Upper lobe of left lung (tissue), 6 donors: ENCODE measurements at places on chromosomes 16 and 17. TPM values are rescaled to one million over a fixed set of nuclear protein-coding genes. Genes with fewer than 3 reads are reported as not detected.

The ATAD5 gene
- 2.9 TPM for total RNA-seq

The MEIOB gene
- not detected for total RNA-seq

- H3K27me3 ChIP-seq, result no peaks in the 10 kb centered on the region
- no peak overlapping the region for H3K4me3 ChIP-seq
- no peaks in the 10 kb centered on the region for H3K36me3 ChIP-seq
- no peak for DNase-seq
These were observed 3.1 kb upstream of the DNAJA2 start for GRCh38 chr16:46976550-46976949.

The TBC1D3I gene
- total RNA-seq, result not detected

GRCh38 chr17:69592692-69593350 lies 178.3 kb downstream of the MAP2K6 start:
- no peaks in the 10 kb centered on the region for H3K36me3 ChIP-seq
- no peak overlapping the region for H3K27ac ChIP-seq
- H3K4me1 ChIP-seq, result peaks cover 8% of the 10 kb centered on the region
- no peaks in the 10 kb centered on the region for H3K27me3 ChIP-seq

The MYO15A gene
- 2.0 TPM for total RNA-seq

DNA sequence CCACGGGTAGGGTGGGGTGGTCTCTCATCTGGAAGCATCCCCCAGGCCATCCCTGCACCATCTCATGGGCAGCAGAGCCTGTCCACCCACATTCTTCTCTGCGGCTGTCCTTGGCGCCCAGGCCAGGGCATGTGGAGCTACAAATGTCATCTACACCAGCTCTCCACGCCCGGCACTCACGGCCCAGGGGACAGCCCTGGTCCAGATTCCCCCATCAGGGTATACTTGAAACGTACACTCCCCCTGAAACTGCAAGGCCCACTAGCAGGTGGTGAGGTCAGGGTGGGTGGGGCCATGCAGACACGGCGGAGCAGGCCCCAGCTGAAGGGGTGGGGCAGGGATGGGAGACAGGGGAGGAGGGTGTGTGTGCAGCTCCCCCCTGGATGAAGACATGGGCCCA lies 3.2 kb upstream of the SOX8 start:
- peak; percentile 58 for DNase-seq
- no peak overlapping the region for H3K4me3 ChIP-seq
- H3K4me1 ChIP-seq, result peaks cover 29% of the 10 kb centered on the region

GRCh38 chr17:82216301-82217119 lies 3.9 kb upstream of the CCDC57 start:
- peaks cover 46% of the 10 kb centered on the region for H3K4me1 ChIP-seq
- H3K27ac ChIP-seq, result peak overlapping the region; percentile 97
- H3K4me3 ChIP-seq, result no peak overlapping the region
- no peaks in the 10 kb centered on the region for H3K27me3 ChIP-seq
- no peaks in the 10 kb centered on the region for H3K36me3 ChIP-seq

DNA sequence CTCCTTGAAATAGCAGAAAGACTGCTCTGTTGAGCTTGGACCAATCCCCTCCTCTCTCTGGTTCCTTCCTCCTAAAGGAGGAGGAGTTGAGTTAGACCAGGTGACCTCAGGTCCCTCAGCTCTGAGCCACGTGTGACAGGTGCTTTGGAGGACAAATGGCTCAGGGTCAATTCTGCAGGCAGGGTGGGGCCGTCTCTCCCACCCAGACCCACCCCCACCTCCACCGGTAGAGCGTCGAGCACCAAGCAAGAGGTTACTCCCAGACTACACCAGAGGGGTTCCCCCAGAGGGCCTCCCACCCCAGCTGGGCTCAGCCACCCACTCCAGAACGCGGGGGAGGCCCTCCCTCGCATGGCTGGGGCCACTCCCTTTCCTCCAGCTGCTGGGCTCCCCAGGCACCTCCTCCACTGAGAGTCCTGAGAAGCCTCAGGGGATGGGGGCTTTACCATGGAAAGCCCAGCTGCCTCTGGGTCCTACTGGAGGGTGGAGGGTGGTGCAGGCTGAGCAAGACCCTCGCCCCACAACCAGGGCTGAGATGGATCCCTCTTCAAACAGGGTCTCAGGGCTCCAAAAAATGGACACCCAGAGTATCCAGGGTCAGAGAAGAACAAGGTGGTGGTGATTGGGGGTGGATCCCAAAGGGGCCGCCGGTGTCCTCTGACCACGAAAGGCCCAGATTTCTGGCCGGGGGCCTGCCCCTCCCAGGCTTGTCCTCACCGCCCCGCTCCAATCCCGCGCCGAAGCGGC lies 7.6 kb downstream of the MYO1C start:
- peaks cover 45% of the 10 kb centered on the region for H3K4me1 ChIP-seq
- H3K27ac ChIP-seq, result peak overlapping the region; percentile 91
- no peaks in the 10 kb centered on the region for H3K27me3 ChIP-seq
- H3K4me3 ChIP-seq, result peak overlapping the region; percentile 84
- peaks cover 13% of the 10 kb centered on the region for H3K36me3 ChIP-seq
- peak; percentile 81 for DNase-seq

DNA sequence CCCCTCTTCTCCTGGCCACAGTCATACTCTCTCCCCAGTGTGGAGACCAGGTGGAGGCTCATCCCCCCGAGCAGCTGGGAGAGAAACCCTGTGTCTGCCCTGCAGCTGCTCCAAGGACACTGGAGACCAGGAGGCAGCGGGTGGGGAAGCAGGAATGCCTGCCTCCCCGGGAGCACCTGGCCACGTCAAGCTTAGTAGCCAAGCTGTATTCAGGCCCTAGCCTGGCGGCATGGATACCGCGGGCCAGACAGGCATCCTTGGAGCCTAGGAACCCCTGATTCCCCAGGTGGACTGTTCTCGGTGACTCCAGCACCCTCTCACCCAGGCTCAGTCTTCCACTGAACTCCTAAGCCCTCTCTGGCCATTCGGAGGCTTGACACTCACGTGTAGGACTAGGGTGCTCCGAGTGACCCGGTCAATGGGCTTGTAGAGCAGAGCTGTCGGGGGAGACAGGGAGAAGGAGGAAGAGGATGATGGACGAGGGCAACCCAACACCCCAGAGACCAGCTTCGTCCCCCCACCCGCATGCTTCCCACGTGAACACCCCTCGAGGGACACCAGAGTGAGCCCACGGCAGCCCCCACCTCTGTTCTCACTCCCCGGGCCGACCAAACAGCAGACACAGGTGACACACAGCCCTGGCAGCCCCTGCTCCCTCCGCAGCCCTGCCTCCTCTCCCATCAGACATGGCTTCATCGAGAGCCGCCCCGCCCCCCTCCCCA lies 76.5 kb downstream of the TIMM22 start:
- H3K4me1 ChIP-seq, result no peaks in the 10 kb centered on the region
- no peaks in the 10 kb centered on the region for H3K27me3 ChIP-seq
- H3K4me3 ChIP-seq, result no peak overlapping the region
- DNase-seq, result peak; percentile 44
- H3K27ac ChIP-seq, result no peak overlapping the region
- peaks cover 86% of the 10 kb centered on the region for H3K36me3 ChIP-seq

- no peak overlapping the region for H3K4me3 ChIP-seq
- no peak overlapping the region for H3K27ac ChIP-seq
- no peaks in the 10 kb centered on the region for H3K36me3 ChIP-seq
These were observed 14.7 kb downstream of the RABEP2 start for GRCh38 chr16:28910086-28911031.

DNA sequence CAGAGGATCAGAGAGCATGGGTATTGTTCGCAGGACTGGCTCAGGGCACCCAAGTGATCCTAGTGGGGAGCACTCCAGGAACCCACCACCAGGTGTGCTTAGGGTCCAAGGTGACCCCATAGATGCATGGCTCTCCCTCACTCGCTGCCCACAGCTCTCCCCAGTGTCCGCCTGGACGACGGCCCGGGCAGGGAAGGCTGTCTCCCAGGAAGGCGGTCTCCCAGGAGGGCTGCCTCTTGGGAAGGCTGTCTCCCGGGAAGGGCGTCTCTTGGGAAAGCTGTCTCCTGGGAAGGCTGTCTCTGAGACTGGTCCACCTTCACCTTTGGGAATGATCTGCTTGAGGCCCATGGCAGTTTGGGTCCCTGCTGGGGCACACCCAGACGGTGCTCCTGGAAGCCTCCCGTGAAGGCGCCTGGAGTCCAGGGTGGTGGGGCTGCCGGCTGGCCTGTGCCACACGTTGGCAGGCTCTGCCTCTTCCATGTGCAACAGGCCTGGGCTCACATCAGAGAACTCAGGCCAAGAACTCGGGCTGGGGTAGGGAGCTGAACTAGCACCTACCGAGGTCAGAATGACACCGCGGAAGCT lies 5.0 kb downstream of the ECI1 start:
- no peak overlapping the region for H3K4me3 ChIP-seq
- H3K27me3 ChIP-seq, result no peaks in the 10 kb centered on the region
- no peak overlapping the region for H3K27ac ChIP-seq

DNA sequence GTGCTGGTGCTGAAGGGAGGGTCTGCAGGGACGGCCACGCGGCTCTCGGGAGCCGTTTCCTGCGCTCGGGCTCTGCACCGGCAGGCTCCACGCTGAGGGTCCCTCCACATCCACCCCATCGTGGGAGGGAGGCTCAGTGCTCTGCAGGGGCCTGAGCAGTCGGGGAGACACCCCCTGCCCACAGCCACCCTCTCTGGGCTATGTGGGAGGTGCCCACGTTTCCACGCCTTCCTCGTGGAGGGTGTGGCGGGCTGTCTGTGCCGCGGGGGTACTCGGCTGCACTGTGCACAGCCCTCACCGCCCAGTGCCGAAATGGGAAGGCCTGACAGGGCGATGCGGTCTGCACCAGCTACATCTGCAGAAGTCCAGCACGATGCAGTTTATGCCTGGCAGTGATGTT lies 25.5 kb upstream of the ZNF750 start:
- peak; percentile 63 for DNase-seq
- H3K27me3 ChIP-seq, result no peaks in the 10 kb centered on the region
- no peak overlapping the region for H3K27ac ChIP-seq
- H3K4me3 ChIP-seq, result no peak overlapping the region
- peaks cover 11% of the 10 kb centered on the region for H3K4me1 ChIP-seq

GRCh38 chr17:51419476-51419875 lies 159.1 kb downstream of the UTP18 start:
- no peak overlapping the region for H3K27ac ChIP-seq
- no peaks in the 10 kb centered on the region for H3K36me3 ChIP-seq
- no peak for DNase-seq
- H3K4me1 ChIP-seq, result no peaks in the 10 kb centered on the region

GRCh38 chr17:77178050-77178449 lies 37.3 kb downstream of the SEC14L1 start:
- DNase-seq, result no peak
- H3K27me3 ChIP-seq, result no peaks in the 10 kb centered on the region
- no peak overlapping the region for H3K4me3 ChIP-seq
- H3K36me3 ChIP-seq, result no peaks in the 10 kb centered on the region
- peaks cover 52% of the 10 kb centered on the region for H3K4me1 ChIP-seq

The SYNGR3 gene
- total RNA-seq, result 0.15 TPM

The RBFOX1 gene
- not detected for total RNA-seq

DNA sequence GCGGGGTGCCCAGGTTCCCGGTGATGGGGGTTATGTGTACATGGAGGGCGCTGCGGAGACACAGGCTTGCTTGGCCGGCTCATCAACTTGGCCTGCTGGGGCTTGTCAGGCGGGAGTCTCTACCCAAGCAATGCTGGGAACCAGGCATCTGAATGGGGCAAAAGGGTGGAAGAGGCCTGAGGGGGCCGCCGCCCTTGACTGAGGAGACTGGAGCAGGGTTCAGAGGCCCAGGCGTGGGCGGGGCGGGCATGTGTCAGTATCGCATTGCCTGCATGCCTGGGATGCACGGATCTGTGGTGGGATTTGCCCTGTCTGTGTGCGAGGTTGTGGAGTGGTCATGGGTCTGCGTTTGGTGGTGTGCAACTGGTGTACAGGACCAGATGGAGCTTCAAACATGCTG lies 21.1 kb downstream of the ARHGAP23 start:
- H3K27me3 ChIP-seq, result no peaks in the 10 kb centered on the region
- no peaks in the 10 kb centered on the region for H3K36me3 ChIP-seq
- peak overlapping the region; percentile 80 for H3K27ac ChIP-seq

- peak; percentile 70 for DNase-seq
- no peak overlapping the region for H3K27ac ChIP-seq
- H3K4me3 ChIP-seq, result no peak overlapping the region
- no peaks in the 10 kb centered on the region for H3K27me3 ChIP-seq
These were observed 146.4 kb downstream of the SOCS1 start for GRCh38 chr16:11109566-11109965.

The PITPNM3 gene
- total RNA-seq, result 13.0 TPM

The AGRP gene
- total RNA-seq, result 3.8 TPM

The ICAM2 gene
- 43.7 TPM for total RNA-seq
